ENCODE measurements at places on chromosomes 6 and 20.
A peak's percentile ranks its signal among the peaks of the same experiment; 100 is the strongest.

DNA sequence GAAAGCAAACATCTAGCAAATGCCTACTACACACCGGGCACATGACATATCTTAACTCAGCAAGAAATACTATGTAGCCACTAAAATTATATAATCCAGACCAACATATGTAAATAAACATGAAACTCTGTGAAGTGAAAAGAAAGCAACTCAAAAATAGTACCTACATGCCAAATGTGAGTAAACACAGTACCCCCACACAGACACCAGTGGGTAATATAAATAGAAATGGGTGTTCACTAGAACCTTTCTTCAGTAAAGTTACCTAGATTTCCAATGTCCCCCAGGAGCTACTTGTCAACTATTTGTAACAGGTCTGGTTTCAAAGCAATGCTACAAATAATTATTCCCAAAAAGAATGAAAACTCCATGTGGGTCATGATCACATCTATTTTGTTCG lies 25.5 kb downstream of the TRERF1 start:
- no peak for DNase-seq

DNA sequence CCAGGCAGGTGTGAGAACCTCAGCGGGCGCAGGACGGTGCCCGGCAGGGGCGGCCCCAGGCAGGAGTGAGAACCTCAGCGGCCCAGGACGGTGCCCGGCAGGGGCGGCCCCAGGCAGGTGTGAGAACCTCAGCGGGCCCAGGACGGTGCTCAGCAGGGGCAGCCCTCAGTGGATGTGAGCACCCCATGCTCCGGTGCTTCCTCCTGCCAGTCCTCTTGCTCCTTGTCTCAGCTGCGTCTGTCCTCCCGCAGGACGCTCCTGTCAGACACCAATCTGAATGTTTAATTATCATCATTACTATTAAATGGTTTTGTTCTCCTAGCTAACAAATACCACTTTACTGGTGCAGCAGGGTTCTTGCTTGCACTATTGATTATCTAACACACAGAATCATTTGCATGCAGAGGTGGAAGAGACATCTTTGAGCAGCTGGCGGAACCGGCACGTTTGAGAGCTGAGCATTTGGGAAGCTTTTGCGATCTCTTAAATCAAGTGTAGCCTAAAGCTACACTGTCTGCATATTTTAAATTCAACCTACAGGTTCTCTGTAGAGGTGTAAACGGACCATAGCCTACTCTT lies 39.4 kb upstream of the DACT2 start:
- no peak for DNase-seq

GRCh38 chr6:159680104-159680503 lies 12.9 kb downstream of the SOD2 start:
- no peak for DNase-seq

DNA sequence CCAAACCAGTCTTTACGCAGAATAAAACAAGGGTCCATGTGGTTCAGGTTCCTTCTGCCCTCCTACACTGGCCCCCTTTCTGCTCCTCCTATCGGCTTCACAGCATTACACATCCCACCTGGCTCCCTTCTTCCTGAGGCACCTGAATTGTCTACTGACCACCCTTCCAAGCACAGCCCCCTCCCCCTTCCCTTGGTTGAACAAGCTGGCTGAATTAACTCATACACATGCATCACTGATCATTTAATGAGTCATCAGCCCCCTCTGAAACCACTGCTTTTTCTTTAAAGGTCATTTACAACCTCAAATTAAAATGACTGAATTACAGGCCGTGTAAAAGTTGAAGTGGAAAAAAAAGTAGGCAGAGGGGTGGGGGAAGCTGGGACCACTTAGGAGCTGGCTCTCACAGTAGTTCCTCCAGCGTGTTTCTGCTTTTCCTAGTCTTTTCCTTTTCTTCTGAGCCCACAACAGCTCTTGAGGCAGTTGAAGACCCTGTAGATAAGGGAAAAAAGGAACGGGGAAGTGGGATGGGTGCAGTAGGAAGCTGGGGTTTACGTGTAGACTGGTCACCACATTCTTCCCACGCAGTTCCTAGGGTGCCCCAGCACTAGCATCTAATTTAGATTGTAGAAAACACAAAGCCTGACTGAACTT lies 67.6 kb downstream of the FYN start:
- DNase-seq: no peak

- no peak for DNase-seq
Measured at GRCh38 chr20:17457079-17457478, 74.1 kb downstream of the BFSP1 start.

DNA sequence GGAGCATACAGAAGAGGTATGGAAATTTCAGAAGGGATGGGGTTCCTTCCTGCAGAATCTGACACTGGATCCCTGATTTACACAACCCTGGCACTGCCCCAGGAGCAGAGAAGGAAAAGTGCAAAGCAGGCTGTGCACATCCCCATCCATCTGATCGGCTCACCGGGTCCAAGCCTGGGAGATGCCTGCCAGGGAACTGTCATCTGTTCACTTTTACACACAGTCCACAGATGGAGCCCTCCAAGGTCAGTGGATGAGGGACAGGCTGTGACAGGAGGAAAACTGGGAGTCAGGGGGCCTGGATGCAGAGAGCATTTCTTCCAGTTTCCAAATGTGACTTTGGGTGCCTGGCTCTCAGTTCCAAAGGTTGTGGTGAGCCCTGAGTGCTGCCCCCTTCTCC lies 11.0 kb upstream of the SYNDIG1 start:
- no peak for DNase-seq

DNA sequence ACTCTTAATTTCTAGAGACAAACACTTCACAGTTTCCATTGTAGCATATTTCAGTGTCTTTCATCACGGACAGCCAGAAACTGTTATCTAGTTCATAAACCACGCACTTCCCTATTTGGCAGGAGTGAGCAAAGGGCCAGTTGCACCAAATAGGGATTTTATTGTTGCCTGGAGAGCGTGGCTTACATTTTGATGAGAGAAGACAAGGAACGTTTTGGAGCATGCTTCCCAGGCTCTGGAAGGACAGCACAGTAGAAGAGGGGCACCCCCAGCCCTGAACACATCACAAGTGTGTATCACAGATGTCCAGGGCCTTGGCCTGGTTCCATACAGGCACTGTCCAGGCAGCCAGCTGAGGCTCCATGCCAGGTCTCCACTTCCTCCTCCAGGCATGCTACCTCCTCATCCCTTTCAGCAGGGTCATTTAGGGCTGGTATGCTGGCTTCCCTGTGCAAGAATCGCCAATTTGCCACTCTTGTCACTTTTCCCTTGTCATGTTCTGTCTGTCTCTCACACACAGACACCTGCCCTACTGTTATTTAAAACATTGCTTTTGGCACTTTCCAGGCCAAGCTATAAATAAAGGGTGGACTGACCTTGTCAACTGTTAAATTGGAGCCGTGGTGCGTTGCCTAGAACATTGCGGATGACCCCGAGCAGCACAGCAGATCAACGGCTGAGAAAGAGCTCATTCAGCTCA lies 235.0 kb upstream of the GMDS start:
- DNase-seq: no peak

DNA sequence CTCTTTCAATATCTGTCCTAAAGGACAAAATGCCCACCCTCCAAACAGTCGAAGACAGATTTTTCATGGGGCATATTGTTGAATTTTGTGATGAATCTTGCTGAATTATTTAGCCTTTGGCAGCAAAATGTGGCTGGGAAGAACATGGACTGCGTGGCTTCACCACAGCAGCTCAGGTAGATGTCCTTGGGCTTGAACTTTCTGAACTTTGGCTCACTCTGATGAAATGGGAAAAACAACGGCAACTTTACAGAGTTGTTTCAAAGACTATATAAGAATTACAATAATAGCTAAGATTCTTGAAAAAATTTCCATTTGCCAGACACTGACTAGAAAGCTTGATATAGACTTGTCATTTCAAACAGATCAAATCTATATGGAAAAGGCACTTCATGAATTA lies 52.8 kb upstream of the IL20RA start:
- no peak for DNase-seq

GRCh38 chr6:112649853-112650252 lies 302.7 kb downstream of the RFPL4B start:
- DNase-seq: no peak

DNA sequence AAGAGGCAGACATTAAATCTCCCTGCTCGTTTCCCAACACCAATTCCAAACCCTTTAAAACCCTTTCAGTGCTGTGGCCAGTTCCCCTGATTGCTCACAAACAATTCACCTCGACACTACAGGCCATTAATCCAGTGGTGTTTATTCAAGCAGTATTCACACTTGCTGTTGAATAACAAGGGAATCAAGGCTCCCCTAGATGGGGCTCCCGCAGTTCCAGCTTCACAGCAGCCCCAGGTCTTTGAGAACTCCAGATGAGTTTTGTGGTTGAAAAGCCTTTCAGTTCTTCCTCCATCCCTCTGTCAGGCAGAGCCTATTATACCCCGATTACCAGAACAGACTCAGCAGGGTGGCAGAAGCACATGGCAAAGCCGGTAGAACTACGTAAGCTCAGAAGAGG lies 36.2 kb downstream of the JAG1 start:
- DNase-seq: no peak

GRCh38 chr6:7197747-7198146 lies 90.0 kb downstream of the RREB1 start:
- DNase-seq: no peak

DNA sequence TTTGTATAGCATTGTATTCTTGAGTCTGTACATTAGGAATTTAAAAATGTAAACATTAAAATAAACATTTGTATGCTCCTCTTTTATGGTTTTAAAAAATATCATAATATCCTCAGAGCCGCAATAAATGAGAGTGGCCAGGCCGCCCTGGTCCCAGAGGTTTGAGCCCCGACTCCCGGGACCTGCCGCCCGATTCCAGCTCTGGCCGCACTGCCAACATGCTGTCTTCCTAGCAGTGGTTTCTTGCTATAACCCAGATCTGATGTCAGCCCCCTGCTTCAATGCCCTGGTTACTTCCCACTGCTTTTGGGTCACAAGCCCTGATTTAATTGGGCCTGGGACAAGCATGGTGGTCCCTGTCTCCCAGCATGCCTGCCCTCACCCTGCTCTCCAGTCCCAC lies 5.4 kb upstream of the ARID1B start:
- DNase-seq: no peak

DNA sequence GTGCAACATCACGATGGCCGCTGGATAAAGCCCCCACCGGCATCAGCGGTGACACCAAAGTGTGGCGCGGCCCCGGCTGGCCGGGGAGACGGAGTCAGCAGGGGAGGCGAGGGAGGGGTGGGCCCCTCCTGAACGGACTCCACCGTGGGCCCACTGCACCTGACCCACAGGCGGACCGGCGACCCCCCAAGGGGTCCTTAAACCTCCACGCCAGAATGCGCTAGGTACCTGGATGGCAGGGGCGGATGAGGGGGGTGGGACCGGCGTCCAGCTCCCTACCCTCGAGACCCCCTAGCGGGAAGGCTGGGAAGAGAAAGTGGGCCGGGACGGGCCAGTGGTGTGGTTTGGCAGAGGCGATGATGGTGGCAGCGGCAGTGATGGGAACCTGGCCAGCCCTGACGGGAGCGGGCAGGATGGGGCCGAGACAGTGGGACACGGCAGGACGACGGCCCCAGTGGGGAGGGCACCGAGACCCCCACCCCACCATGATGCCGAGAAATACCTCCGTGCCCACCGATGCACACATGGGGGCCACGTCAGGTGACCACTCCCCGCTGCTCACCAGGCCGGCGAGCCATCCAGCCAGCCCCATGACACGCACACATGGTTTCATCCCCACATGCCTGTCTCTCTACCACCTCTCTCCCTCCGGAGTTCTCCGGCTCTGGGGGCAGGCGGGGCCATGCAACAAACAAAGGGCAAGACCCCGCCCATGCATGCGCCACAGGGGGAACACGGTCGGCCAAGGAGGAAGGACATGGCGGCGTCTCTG lies 771.9 kb upstream of the DEFB115 start:
- DNase-seq: no peak

- DNase-seq: no peak
Measured at GRCh38 chr6:122749451-122750050, 30.0 kb upstream of the FABP7 start.

GRCh38 chr6:137823826-137824555 lies 43.1 kb upstream of the TNFAIP3 start:
- DNase-seq: no peak

DNA sequence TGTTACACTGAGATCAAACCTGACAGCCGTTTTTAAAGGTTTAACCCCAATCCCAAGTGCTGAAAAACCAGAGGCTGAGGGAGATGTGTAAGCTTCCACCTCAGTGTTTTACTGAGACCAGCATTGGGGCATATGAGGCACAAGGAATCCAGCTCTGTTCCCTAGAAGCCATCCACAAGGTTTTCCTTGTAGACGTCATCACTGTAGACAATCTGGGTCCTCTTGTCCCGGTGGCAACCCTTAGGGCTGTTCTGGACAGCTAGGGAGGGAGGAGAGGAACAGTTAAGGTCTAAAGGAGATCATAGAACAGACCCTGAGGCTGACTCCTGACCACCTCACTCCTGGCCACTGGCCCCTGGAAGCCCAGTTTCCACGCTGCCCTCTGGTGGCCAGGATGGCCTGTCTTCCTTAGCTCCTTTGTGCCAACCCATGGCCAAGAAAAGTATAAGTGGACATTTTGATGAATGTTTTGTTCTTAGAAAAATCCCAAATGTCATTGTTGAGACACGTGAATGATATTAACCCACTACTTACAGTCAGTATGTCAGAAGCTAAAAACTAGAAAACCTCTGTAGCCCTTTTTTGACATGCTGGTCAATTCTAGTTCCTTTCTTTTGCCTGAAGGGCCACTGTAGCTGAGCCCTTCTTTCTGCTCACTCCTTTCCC lies 6.4 kb downstream of the CFB start:
- peak; percentile 79 for DNase-seq

DNA sequence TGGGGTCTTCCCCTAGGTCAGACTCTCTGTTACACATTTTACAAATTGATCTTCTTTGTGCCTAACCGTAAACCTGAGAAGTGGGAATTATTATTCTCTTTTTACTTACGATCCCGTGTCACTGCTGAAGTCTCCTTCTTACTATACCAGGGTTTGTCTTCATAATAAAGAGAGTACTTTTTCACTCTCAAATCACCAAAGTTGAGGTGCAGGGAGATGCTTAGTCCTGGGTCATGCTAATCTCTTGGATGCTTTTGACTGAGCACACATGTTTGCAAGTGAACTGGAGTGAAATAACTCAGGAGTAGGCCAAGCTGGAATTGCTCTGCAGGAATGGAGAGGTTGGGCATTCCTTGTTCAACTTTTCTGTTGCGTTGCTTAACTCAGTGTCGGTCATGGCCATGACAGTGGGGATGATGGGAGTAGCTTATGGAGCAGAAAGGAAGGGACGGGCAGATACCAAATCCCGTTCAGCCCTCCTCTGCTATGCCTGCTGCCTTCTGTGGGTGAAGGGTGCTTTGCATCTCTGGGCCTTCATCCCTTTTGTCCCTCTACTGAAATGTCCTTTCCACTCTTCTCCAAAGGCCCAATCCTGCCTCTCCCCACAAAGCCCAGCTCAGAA lies 15.2 kb upstream of the TAGAP start:
- DNase-seq: no peak

GRCh38 chr20:22475662-22476061 lies 108.7 kb downstream of the FOXA2 start:
- DNase-seq: no peak

DNA sequence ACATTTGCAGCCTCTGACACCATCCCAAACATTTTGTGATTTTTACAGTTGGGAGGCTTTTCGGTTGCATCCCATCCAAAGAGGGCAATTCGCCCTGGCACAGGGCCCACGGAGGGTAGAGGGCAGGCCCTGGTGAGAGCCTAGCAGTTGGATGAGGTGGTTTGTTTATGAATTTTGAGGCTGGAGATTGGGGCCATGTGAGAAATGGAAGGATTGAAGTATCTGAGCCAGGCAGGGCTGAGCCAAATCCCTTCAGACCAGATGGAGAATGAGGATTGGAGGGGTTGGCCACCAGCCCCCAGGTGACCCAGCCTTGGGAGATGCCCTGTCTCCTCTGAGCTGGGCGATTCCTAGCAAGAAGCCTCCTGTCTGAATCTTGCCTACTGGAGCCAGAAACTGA lies 52.6 kb upstream of the CCDC167 start:
- DNase-seq: no peak
